LHCN-M2 (cell line): ENCODE measurements at places on chromosomes 11 and 22.

- no peak for DNase-seq
These were observed 209.0 kb downstream of the RAB38 start for GRCh38 chr11:87966216-87966615.

DNA sequence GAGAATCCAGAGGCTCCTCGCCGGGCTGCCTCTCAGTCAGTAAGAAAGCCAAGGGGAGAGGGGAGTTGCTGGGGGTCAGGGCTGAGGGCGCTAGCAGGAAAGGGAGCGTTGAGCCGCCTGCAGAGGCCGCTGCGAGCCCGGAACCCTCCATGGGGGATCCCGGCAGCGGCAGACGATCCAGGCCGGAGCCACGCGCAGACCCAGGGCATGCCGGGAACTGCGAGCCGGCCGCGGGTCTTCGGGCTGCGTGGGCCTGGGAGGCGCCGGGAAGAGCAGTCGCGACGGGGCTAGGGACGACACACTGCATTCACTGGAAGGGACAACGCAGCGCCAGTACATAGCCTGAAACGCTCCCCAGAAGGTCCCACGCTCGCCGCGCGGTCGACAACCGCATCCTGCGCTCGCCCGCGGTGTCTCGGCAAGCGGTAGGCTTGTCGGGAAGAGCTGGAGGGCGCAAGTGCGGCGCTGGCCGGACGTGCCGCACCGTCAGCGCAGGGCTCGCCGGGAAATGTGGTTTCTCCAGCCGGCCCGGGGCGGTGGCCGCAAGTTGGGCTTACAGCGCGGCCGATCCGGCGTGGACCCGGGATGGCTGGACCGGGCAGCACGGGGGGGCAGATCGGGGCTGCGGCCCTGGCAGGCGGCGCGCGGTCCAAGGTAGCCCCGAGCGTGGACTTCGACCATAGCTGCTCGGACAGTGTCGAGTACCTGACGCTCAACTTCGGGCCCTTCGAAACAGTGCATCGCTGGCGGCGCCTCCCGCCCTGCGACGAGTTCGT, at the start of gene LZTR1:
LZTR1 (plus strand) TSS at position 511 of the 776 bp plus-strand sequence; CDS start at position 586, 75 bp downstream.
- peak; percentile 78 for DNase-seq

DNA sequence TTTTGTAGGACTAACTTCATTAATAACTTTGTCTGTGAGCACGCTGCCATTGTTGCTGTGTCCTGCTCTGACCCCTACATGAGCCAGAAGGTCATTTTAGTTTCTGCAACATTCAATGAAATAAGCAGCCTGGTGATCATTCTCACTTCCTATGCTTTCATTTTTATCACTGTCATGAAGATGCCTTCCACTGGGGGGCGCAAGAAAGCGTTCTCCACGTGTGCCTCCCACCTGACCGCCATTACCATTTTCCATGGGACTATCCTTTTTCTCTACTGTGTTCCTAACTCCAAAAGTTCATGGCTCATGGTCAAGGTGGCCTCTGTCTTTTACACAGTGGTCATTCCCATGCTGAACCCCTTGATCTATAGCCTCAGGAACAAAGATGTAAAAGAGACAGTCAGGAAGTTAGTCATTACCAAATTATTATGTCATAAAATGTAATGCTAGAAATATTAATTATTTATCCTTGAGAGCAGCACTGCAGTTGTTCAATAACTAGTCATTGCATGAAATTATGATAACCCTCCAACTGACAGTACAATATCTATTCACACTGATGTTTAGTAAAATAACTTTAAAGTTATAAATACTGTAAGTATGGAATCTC, 46.4 kb upstream of the OR5D13 start:
- no peak for DNase-seq

DNA sequence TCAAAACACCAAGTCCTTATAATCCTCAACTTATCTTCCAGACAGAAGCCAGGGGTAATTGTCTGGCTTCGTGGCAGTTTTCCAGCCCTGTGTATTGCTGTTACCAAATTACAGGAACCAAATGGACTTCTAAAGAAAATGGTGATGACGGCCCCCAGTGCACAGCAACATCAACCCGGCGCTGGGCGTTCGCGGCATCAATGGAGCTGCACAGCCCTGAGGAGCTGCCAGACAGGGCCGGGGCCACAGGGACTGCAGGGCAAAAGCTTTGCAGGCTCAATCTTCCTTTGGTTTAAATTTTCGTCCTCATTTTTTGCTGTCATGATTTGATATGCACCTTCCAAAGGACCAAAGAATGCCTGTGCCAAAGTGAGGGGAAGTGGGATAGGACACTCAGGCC, 292.5 kb downstream of the BRD1 start:
- DNase-seq = no peak

- peak; percentile 70 for DNase-seq
These were observed 6.8 kb upstream of the GGA1 start for GRCh38 chr22:37601540-37602442.

DNA sequence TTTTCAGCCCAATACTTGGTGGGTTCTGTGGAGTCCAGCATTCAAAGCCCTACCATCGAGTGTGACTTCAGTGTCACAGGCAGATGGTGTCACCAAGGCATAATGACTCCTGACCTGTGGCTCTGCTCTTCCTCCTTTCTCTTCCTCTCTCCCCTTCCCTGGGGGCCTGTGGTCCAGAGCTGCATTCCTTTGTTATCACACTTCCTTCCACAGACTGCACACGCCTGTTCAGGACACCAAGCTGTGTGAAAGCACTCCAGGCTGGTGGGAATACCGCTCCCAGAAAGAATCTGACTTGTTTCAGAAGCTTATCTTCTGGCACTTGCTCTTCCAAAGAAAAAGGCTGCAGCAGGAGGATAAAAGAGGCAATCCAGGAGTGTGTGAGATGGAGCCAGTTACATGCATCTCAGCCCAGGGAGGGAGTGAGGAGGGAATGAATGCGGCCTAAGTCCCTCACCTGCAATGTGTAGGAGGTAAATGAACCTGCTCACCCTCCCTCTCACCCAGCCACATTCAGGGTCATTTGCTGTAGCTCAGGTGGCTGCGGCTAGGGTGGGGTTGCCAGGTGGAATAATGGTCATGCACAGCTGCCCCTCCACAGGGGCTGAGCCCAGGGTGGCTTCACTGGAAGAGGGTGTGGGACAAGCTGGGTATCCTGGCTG, 79.3 kb downstream of the ADAMTS15 start:
- peak; percentile 54 for DNase-seq

- no peak for DNase-seq
These were observed 33.6 kb downstream of the LARGE1 start for GRCh38 chr22:33886696-33887095.

DNA sequence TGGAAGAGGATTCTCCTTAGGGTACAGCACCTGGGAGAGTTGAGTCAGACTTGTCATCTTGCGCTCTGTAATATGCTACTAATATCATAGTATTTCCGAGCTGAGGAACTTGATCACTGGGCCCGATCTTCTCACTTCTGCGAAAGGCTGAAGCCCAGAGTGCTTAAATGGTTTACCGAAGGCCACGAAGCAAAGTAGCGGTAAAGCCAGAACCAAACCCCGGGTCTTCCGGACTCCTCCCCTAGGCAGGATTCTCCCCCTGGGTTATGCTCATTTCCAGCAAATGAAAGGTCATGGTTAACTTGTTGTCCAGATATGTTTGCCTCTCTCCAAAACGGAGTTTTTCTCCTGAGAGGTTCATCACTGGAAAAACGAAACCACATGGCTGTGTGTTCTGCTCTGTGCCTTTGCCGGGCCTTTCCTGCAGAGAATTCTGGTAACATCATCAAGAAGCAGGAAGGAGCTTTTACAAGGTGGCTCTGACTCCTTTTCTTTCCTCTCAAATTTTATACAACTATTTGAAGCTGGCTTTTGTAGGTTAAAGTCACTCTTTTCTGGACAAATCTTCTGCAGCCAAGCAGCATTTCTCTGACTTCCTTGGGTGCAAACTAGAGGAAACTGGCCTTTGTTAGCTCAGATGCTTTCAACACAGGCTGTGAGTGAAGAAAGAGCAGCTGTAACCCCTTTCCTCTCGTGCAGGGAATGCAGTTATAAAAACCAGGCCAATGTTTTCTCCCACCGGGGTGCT, 35.5 kb downstream of the UBASH3B start:
- DNase-seq = peak; percentile 73

- DNase-seq = no peak
These were observed 30.6 kb downstream of the UBASH3B start for GRCh38 chr11:122686111-122686510.

DNA sequence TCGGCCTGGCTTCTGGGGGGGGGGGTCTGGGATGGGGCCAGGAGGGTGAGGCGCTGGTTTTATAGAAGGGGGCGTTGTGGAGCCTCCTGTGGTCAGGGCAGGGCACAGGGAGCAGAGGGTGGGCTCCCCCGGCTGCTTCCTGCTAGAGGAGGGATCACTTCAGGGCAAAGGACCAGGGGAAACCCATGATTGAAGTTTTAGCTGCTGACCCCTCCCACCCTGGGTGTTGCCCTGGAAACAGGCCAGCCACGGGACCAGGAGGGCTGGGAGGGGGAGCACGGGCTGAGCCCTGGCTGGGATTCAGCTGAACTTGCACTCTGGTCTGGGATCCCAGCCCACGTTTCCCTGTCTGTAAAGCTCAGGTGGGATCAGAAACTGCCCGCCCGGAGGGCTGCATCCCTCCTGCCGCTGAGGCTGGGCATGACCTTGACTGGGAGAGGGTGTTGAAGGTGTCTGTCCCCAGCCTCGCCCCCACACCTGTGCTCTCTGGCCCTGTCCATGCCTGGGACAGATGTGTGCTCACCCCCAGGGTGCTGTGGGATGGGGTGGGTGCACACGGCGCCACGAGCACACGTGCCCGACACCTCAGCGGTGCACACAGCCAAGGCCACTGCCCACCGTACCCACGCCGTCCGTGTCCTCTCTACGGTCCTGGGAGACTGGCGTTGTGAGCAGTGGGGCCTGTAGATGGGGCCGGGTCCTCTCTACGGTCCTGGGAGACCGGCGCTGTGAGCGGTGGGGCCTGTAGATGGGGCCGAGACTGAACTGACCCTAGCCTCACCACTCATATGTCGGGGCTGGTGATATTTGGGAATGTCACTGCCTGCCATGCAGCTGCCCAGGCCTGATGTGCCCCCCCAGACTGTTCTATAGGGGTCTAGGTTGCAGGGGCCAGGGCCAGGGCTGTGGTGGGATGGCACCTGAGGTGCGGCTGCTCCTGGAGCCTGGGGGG, 2.3 kb downstream of the TSPAN4 start:
- DNase-seq = peak; percentile 81

- no peak for DNase-seq
These were observed 1.9 kb downstream of the PATL1 start for GRCh38 chr11:59666969-59667368.

DNA sequence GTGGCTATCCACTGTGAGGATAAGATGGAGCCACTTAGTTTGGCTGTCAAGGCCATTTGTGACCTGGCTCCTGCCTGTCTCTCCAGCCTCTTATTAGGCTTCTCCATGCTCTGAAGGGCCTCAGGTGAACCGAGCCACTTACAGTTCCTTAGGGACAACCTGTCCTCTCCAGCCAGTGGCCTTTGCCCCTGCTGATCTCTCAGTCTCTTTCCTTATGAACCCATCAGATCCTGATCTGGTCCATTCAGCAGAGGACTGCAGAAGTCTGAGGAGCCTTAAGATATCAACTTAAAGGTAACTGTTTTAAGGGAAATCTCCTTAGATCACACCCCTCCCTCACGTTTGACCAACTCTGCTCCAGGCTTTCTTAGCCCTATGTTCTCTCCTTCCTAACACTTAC, 2.4 kb downstream of the DUSP18 start:
- no peak for DNase-seq

DNA sequence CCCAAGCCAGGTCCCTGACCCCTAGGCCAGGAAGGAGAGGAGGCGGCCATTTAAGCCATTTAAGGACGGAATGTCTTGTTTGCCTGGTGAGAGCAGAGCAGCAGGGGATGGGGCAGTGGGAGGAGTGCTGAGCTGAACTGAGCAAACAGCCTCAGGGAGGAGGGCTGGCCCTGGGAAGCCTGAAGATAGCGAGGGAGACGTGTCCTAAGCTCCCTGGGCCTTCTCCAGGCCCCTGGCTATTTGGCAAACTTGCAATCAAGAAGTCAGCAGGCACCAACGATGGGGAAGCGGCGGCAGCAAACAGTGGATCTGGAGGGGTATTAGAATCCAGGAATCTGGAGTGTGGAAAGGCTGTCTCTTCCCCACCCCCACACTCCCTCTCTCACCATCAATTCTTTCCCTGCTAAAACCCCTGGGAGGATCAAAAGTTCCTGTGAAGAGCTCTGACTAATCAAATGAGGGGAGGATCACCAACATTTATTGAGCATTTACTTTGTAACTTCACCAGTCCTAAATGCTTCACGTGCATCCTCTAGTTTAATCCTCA, 8.8 kb downstream of the BCL9L start:
- DNase-seq = peak; percentile 61

GRCh38 chr11:3225826-3226750, 6.1 kb downstream of the MRGPRE start:
- DNase-seq = no peak

DNA sequence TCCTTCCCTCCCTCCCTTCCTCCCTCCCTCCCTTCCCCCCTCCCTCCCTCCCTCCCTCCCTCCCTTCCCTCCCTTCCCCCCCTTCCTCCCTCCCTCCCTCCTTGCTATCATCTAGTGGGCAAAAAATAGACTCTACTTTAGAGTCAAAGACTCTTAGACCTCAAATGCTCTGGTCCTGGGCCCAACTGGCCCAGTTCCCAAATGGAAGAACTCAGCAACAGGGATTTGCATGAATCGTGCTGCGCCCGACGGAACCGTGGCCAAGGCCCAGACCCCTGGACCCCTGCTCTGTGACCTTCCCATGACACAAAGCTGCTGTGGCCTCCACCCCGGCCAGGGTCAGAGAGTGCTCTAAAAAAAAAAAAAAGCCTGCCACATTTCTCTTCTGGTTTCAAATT, 97.4 kb downstream of the WNT7B start:
- DNase-seq = no peak

DNA sequence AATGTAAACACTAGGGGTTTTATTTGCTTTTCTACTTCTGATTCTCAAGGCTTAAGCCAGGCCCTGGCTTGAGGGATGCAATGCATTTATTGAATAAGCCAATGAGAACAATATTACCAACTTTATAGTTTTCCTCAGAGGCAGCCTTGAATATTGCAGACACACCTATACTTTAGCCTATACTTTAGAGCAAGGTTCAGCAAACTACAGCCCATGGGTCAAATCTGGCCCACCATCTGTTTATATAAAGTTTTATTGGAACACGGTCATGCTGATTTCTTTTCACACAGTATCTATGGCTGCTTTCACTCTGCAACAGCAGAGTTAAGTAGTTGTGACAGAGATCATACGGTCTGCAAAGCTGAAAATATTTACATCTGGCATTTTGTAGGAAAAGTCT, 50.3 kb upstream of the E2F8 start:
- DNase-seq = no peak

GRCh38 chr11:93122535-93123235, 75.1 kb downstream of the SLC36A4 start:
- DNase-seq = no peak

DNA sequence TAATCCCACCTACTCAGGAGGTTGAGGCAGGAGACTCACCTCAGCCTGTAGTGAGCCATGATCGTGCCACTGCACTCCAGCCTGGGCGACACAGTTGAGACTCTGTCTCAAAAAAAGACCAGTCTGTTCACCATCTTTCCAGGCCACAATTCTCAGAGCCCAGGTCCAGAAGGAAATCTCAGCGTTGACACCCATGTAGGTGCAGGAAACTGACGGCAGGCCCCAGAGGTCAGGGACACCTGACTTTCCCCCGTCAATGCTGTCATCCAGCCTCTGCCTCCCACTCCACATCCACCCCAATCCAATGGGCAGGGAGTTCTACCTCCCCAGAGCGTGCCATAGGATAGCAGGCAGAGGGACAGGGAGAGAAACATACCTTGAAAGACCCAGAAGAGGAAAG, 5.9 kb upstream of the GRK2 start:
- no peak for DNase-seq

- DNase-seq = no peak
These were observed 32.1 kb upstream of the PRODH start for GRCh38 chr22:18968011-18968749.
